COR-L47 (cell line): ENCODE measurements at places on chromosomes 2 and 18.

- no peak for DNase-seq
Measured at GRCh38 chr2:11955314-11955713, 208.9 kb downstream of the LPIN1 start.

DNA sequence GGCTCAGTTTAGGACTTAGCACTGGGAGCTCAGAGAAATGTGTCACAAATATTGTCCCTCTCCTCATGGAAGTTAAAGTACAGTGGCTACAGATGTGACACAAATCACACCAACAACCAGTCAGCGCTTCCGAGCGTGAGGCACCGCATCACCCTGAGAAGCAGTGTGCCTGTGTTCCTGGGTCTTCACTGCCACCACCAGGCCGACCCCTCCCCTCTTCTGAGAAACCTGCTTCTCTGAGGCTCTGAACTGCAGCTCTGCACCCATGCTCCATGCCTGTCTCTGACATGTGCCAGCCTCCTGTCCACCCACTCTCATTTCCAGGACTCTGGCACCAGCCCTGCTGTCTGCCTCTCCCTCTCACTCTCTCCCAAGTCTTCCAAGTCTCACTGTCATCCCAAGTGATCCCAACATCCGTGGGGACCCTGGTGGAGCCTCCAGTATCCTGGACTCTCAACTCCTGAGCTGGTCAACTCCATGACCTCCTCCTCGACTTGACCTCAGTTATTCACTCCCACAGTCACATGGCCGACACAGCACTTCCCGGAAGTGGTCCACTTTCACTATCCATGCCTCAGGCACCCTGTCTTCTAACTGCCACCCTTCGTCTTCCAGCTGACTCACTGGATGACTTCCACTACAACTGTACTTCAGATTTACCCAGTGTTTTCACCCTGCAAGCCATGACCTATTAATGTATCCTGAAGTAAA lies 73.5 kb downstream of the FBXO15 start:
- no peak for DNase-seq

DNA sequence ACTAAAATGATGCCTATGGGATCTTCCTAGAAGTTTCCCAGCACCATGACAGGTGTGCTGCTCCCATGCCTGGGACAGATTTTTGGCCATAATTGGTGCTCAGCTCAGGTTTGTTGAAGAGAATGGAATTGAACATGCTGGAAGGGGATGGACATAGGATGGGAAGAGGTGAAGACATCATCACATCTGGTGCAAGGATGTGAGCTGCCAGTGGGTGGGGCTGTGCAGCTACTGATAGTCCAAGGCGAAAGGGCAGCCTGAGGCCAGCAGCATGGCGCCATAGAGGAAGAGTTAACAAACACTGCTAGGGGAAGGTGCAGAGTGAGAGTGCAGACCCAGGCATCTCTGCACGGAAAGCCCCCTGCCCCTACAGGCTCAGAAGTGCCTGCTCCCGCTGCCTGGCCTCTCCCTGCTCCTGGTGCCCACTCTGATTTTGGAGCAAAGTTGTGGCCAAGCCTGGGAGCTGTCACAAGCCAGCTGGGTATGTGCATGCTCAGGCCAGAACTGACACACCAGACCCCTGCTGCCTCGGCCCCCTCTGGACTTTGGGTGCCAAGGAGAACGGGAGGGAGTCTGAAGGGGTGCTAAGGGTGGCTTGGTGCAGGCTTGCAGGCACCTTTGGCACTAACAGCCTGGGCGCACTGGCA lies 178.6 kb downstream of the ZBTB7C start:
- peak; percentile 88 for DNase-seq

DNA sequence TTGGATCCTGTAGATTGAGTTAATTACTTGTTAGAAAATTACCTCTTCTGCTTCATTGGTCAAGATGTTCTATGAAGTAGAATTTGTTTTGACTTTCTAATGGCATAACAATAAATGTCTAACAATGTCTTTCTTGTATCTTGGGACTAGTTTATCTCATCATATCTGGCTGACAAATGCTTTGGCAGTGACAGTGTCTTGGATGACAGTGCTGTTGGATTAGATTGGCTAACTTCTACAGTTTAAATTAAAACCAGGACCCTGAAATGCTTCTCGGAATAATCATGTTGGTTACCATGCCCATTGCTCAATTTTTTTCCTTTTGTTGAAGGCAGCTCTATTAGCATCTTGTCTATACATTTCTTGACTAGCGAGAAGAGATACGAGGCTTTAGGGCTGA lies 176.9 kb downstream of the PARD3B start:
- DNase-seq: no peak

DNA sequence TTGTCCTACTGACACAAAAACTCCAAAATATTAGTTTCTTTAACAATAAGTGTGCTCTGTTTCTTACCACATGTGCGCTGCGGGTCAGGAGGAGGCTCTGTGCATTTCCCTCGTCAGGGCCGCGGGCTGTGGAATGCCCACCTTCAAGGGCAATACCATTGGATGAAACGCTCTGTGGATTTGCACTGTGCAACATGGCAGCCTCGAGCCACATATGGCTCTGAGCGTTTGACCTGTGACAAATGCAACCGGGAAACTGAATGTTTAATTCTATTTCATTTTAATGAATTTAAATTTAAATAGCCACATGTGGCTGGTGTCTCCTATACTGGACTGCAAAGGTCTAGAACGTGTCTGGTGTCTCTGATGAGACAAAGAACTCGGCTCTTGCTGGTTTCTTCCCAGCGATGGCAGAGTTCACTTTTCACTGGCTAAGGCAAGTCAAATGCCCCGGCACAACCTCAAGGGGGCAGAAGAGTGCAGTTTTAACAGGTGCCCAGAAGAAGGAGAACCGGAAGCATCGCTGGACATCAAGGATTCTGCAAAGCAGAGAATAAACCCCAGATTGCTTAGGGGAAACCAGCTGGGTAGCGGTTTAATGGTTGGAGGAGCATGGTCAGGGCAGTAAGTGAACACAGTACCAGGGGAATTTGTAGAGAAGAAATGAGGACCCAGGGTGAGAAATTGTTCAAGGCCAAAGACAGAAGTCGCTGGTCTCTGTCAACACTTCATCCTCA lies 37.0 kb upstream of the TMEM18 start:
- peak; percentile 59 for DNase-seq

DNA sequence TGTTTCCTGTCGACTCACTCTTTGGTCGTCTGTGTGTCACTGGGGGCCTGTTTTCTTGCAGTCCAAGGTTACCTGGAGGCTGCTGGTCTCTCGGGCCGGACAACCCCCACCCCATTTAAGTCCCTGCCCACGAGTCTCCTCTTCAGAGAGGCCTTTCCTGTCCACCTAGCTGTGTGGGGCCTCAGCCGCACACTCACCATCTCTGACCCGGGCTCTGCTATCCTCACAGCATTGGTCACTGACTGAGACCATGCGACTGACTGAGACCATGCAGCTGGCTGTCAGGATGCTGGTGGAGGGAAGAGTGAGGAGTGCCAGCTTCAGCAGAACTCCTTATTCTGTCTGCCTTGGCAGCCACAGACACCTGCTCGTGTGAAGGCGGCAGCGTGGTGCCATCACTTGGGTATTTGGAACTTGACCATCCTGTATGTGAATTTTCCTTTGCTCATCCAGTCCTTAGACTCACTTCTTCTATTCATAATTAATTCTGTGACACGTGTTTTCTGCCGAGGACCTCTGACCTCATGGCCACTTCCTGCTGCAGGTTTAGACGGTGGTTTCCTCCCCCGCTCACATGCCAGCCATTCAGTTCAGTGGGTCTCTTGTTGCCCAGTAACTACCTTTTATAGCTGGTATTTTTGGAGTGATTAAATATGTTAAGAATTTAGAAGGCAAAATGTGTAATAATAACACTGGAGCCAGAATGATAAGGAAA lies 47.5 kb upstream of the ASB1 start:
- no peak for DNase-seq
